Right forelimb (tissue), 1 donor: ENCODE measurements at places on chromosomes 16 and 17.

GRCh38 chr17:80727409-80727755 is 182.7 kb downstream of the RPTOR start:
- no peak for DNase-seq

DNA sequence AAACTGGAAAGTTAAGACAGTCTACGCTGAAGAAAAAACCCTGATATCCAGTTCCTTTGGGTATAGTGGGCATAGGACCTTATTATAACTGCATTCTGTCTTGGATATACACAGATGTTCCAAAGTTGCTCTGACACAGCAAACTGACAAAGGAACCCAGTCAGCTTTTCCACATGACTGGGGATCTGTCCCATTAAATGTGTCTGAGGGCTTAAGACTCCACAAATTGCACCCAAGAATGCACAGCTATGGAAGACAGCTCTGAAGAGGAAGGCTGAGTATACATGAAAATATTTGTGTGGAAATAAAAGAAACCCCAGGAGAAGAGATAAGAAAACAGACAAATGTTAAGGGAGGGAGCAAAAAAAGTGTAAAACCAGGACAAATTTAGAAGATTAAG is 114.1 kb downstream of the SPAG9 start:
- no peak for DNase-seq

GRCh38 chr17:45428050-45428617 is 4.5 kb downstream of the ARHGAP27 start:
- peak; percentile 82 for DNase-seq

DNA sequence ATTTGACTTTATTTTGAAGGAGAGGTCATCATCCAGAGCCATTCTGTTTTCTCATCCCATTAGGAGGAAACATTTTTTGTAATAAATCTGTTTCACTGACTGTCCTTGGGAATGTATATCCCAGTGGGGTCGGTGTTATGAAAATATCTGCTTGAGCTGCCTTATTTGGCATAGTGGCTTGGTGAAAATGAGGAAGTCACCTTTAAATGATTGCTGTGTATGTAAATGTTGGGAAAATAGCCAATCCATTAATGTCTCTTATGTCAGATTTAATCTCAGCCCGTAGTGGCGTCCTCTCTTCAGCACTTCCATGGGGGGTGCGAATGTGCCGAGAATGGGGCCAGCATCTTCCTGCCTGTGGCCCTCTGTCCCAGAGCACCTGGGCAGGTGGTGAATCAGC is 57.6 kb downstream of the BANP start:
- peak; percentile 15 for DNase-seq

DNA sequence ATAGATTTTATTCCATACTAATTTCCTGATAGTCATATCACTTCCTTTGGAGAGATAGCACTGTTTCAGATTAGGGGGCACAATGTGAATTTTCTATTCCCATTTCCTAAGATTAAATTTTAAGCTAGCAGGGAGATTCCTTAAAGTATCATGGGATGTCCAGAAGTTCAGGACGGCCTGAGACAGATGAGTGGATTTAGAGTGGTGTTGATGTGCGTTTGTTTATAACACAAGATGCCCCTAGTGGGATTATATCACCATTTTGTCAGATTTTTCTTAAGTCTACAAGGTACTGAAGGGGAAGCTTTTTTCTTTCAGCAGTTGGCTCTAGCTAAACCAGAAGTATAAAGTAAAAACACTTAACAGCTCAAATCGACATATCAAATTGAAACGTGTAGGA is 183.6 kb upstream of the TBX2 start:
- DNase-seq, result no peak

DNA sequence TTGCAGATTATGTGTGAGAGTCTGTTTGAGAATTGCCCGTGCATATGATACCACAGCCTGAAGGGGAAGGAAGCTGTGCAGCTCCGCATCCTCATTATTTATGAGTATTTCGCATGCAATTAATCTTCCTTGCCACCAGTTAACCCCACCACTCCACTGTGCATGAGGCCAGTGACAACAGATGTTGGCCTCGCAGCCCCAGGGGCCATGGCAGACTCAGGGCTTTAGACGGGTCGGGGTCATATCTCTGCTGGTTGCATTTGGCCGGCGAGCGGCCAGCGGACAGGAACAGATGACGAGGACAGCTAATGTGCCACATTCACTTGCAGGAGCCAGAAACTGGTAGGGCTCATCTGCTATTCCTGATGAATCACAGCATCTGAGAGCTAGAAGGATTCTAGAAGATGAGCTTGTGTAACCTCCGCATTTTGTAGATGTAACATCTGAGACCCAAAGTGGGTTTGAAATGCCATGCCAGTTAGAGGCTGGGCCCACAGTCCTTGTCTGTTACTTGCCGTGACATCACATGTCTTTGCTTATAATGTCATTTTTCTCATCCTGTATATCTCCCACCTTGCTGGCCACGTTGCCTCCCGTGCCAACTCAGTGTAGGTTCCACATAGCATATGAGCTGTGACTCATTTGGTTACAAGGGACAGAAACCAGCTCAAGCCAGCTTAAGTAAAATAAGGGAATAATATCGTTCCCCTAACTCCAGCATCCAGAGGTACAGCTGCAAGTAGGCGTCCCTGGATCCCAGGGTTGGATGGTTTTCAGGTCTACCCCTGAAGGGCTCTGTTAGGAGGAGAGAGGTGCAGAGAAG is 137.2 kb downstream of the SNX29 start:
- DNase-seq, result no peak

GRCh38 chr17:34579979-34580684 is 750 bp downstream of the TMEM132E start:
- DNase-seq, result peak; percentile 55

- DNase-seq, result no peak
Measured at GRCh38 chr17:3643889-3644349, 7.4 kb downstream of the CTNS start.

DNA sequence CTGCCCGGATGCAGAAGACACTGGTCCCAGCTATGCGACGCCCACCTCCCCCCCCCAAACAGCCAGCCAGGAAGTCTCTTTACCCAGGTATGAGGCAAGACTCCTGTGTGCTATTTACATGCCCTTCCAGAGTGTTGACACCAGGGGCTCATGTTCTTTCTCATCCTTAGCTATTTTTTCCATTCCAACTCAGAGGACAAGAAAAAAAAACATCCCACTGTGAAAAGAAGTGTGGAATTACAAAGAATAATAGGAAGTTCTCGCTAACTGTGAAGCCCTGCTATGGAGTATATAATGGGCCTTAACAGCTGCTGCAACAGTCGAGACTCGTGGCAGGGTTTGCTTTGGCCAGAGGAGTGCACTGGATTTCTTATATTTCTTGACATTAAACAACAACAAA is 584.9 kb downstream of the CDH13 start:
- no peak for DNase-seq

GRCh38 chr16:69111876-69112230 is 6.4 kb downstream of the HAS3 start:
- DNase-seq, result no peak

DNA sequence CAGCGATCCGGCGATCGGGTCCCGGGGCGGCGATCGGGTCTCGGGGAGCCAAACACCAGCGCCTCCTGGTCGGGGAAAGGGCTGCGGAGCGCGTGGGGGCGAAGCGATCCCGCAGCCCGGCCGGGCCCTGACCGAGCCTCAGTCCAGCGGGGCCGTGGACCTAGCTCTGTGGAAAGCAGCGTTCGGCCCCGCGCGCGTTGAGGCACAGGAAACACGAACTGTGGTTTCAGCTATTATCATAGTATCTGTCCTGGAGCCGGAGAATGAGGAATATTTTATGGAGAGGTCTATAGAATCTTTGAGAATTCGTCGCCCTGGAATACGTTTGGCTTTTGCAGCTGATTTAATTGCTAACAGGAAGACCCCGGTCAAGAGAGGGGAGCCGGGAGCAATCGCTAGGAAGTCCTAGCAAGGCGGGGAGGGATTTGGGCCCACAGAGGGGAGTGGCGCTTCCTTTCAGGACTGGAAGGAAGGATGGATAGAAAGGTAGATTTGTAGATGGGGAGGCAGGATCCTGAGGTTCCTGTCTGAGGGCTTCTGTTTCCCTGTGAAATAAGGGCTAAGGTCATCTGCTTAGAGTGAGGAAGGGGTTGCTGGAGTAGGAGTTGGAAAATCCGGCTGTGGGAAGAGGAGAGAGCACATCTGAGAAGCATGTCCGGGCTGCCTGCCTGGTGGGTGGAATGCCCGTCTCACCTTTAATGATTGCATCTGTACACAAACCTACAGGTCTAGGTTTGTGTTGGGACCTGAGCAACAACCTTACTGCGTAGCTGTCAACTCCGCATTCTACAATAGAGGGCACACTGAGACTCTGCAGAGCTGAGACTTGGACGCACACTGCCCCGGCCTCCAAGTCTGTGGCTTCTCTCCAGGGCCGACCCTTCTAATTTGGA is 770 bp downstream of the CCNF start:
- no peak for DNase-seq

GRCh38 chr16:57503366-57503765 is 17.1 kb upstream of the DOK4 start:
- DNase-seq, result no peak

- peak; percentile 73 for DNase-seq
Measured at GRCh38 chr17:57995076-57995956, 7.3 kb upstream of the VEZF1 start.

GRCh38 chr16:11325404-11326083 is 19.7 kb upstream of the RMI2 start:
- DNase-seq, result no peak

- no peak for DNase-seq
Measured at GRCh38 chr16:25730396-25730795, 38.6 kb downstream of the HS3ST4 start.

GRCh38 chr17:44912763-44913544 is 2.3 kb downstream of the GFAP start:
- peak; percentile 27 for DNase-seq

DNA sequence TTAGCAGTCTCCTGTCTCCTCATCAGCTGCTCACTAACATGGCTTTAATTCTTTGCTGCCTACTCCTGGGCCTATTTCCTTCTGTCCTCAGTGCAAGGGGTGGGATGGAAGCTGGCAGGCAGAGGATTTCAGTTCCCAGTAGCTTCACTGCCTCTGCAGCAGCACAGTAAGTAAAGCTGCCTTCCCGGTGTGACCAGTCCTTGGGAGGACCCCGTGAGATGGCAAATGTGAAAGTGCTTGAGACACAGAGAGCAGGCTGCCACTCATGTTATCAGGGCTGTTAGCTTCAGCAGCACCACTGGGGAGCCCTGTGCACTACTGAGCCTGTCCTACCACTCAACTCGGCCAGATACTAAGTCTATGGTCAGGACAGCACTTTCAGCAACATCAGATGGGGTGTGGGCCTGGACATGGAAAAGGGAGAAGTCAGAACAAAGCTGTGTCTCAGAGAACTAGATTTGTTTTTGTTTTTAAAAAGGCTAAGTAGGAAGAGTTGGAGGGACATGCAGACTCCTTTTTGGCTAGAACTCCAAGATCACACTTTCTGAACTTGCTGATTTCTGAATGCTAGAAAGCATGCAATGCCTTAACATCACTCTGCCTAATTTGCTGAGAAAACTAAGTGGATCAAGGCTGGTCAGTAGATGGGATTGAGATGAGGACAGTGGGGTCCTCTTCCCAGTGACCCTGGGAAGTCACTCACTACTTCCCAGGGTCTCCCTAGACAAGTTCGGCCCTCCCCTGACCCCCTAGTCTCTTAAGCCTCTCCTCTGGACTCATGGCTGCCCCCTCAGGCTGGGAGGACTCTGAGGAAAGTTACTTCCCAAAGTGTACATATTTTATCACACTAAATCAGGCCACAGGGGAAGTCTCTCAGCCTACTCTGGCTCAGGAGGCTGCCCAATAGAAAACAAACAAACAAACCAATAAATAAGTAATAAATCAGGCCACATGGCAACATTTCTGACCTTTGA is 1.1 kb downstream of the ACSF2 start:
- no peak for DNase-seq

DNA sequence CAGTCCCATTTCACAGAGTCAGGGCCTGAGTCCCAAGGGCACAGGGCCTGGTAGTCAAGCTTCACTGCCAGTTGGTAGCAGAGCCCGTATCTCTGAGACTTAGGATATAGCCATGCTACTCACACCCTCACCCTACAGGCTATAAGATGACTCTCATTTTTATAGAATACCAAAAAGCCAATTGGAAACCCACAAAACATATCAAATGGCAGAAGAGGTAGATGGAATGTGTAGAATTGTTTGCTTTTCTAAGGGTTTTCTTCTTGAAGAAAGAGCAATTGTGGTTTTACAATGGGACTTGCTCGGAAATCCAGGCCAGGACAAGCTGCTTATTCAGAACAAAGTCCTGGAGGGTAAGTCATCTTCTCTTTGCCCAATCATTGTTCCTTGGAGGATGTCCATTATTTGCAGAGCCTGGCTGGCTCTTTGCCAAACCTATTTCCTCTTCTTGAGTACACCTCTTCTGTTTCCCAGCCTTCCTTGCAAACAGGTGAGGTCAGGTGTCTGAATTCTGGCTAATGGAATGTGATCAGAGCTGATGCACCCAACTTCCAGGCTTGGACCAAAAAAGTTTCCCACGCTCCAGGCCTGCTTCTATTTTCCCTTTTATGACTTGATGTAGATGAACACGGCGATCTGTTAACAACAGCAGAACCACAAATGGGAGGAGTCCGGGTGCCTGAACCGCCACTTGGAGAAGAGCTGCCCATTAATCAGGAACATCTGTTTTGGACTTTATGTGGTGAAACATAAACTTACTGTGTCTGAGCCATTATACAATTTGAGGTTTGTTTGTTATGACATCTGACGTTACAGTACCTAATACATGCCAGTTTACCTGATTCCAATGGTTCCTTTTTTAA is 16.9 kb upstream of the CCL22 start:
- no peak for DNase-seq

GRCh38 chr16:53559270-53559951 is 56.4 kb upstream of the AKTIP start:
- no peak for DNase-seq

DNA sequence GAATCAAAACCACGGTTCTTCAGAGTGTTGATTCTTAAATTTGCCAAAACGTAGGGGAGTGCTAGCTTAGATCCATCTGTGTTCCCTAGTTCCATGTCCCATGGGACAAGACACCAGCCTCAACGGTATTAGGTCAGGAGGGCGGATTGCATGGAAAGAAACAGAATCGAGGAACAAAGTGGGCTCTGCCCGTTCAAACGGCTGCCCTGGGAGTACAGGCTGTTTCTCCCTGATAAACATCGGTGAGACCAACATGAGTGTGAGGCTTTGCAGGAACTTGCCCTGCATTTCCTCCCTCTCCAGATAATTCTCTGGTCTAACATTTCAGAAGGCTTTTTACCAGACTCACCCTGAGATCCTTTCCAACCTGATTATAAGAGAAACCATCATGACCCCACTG is 82.2 kb downstream of the MRM3 start:
- no peak for DNase-seq

DNA sequence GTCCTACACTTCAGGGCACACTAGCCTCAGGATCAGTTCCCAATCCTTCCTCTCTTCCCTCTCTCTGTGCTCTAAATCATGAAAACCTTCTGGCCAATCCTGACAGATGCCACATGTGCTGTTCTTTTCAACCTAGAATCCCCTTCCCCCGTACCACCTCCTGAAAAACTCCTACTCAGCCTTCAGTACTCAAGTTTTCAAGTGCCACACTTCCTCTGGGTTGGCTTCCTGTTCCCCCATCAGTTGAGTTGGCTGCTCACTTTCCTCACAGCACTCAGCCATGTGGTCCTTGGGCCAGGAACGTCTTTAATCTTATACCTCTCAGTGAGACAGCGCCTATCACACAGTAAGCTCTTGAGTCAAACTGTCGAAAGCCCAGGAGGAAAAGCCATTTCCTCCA is 3.3 kb downstream of the ASPHD1 start:
- no peak for DNase-seq

GRCh38 chr17:77556383-77557061 is 402.0 kb upstream of the TNRC6C start:
- DNase-seq, result no peak
